Right lung (tissue), 10 donors: ENCODE measurements at places on chromosomes 6 and 20. TPM values are rescaled to one million over a fixed set of nuclear protein-coding genes. Genes with fewer than 3 reads are reported as not detected.

Gene BPIFB1
- polyA plus RNA-seq = not detected

Gene TLDC2
- 1.6 TPM for polyA plus RNA-seq

Gene BTBD3
- polyA plus RNA-seq = 66.2 TPM

GRCh38 chr6:18412068-18412467 lies 24.9 kb downstream of the RNF144B start:
- no peak for DNase-seq

DNA sequence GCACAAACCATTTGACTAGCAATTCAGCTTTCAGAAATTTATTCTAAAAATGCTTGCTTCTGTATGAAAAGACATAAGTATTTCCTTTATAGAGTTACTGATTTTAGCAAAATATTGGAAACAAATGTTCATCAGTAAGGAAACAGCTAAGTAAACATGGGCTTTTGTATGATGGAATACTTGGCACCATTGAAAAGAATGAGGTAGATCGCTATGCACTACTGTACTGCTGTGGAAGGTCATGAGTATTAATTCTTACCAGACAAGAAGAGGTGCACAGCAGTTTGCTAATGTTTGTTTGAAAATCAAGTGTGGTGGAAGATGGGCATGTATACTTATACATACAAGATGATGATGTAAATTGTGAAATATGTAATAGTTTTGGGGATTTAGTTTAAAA lies 73.0 kb downstream of the FARS2 start:
- DNase-seq = no peak

DNA sequence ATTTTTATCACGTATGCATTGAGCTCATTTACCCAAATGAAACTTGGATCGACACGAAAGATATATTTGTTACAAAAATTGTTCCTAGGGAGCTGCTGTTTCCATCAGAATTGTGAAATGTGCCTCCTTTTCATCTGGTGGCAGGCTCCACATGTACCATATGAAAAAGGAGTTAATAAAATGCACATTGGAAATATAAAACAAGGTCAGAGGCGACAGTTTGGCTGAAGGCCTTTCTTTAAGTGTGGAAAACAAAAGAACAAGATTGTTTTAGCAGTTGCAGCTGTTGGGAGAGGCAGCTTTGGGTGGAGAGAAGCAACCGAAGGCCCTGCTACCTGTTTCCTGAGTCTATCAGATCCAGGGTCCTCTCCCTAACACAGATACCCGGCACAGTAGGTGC lies 334.5 kb upstream of the NT5E start:
- DNase-seq = peak; percentile 38

- no peak for DNase-seq
Observed at GRCh38 chr6:148927586-148927985, 180.8 kb downstream of the UST start.

DNA sequence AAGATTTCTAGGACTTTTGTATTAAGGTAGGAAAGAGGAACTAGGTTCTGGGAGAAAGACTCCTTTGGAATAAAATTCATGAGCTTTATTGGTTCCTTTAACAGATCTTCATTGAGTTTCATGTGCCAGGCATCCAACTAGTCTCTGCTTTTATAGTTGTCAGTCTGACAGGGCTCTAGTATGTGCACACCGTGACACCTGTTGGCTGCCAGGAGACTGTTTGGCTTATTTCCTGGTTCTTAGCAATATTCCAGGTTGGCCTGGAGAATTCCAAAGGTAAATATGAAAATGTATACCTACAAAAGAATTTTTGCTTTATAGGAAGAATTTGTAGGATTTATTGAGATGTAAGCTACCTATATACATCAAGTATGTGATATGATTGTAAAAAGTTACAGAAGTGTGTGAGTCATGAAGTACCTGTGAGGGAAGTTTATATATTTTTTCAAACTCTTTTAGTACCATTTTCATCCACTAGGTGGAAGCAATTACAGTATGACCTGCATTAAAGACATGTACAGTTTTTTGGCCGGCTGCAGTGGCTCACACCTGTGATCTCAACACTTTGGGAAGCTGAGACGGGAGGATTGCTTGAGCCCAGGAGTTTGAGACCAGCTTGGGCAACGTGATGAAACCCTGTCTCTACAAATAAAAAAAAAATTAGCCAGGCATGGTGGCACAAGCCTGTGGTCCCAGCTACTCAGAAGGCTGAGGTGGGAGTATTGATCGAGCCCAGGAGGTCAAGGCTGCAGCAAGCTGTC lies 35.2 kb downstream of the NDUFAF5 start:
- DNase-seq = no peak

GRCh38 chr6:94071835-94072234 lies 652.5 kb upstream of the EPHA7 start:
- no peak for DNase-seq
